ENCODE measurements at places on chromosomes 16 and 17. TPM values are rescaled to one million over a fixed set of nuclear protein-coding genes. Genes with fewer than 3 reads are reported as not detected.

BOLA2B gene
- total RNA-seq = 258 TPM

UBFD1 gene
- 90.6 TPM for total RNA-seq

TP53TG3D gene
- 1.6 TPM for total RNA-seq

ZNF624 gene
- 3.6 TPM for total RNA-seq

FOXN1 gene
- not detected for total RNA-seq

SREBF1 gene
- total RNA-seq = 39.0 TPM

RAPGEFL1 gene
- total RNA-seq = 5.0 TPM

FUS gene
- 59.0 TPM for total RNA-seq

MPP2 gene
- 2.6 TPM for total RNA-seq

SYCE1L gene
- total RNA-seq = 5.1 TPM

PPP1R1B gene
- total RNA-seq = 22.6 TPM

IL21R gene
- total RNA-seq = 0.16 TPM

UTS2R gene
- total RNA-seq = 0.33 TPM

MYLK3 gene
- 0.48 TPM for total RNA-seq

ARL5C gene
- total RNA-seq = not detected

CMTM4 gene
- 12.5 TPM for total RNA-seq

LGALS9 gene
- total RNA-seq = 58.1 TPM

ZMYND15 gene
- 0.98 TPM for total RNA-seq

SLC16A11 gene
- total RNA-seq = 1.5 TPM
